Thyroid gland (tissue), 4 donors: ENCODE measurements at places on chromosomes 6 and 20.

GRCh38 chr6:53038141-53038540 lies 27.1 kb upstream of the FBXO9 start:
- no peak for DNase-seq

GRCh38 chr20:3980260-3981131 lies 34.9 kb downstream of the RNF24 start:
- no peak for DNase-seq

DNA sequence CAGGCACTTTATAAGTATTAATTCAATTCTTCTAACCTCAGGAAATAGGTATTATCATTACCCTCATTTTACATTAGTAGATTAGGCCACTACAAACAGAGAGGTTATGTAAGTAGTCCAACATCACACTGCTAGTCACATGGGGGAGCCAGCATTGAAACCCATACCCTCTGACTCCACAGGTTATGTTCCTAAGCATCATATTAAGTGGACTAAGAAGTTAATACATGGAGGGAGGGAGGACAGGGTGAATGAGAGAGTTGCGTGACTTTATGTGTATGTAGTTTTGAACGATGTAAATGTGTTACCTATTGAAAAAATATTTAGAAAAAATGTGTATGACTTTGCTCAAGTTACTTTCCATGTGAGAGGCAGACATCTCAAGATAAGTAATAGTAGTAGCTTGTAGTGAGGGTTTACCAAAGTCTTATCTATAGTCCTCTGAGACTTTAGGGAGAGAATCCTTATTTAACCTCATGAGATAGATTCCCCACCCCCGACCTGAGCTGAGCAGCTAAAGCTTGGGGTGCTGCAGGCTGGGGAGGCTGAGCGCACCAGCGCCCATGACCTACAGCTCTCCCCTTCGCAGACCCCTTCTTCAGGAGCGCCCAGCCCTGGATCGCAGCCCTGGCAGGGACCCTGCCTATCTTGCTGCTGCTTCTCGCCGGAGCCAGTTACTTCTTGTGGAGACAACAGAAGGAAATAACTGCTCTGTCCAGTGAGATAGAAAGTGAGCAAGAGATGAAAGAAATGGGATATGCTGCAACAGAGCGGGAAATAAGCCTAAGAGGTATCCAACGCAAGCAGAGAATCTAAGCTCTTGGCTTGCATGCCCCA lies 7.5 kb downstream of the BTN3A2 start:
- DNase-seq: no peak

GRCh38 chr6:112480553-112480952 lies 133.4 kb downstream of the RFPL4B start:
- no peak for DNase-seq

DNA sequence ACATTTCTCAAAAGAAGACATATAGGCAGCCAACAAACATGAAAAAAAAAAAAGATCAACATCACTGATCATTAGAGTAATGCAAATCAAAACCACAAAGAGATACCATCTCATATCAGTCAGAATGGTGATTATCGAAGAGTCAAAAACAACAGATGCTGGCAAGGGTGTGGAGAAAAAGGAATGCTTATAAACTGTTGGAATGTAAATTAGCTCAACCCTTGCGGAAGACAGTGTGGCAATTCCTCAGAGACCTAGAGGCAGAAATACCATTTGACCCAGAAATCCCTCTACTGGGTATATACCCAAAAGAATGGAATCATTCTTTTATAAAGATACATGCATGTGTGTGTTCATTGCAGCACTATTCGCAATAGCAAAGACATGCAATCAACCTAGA lies 303.8 kb upstream of the THEMIS start:
- DNase-seq: no peak
